ENCODE measurements at places on chromosomes 11 and 22. TPM values are rescaled to one million over a fixed set of nuclear protein-coding genes. Genes with fewer than 3 reads are reported as not detected.

HEPHL1 gene
- total RNA-seq: not detected

- no peak overlapping the region for H3K4me3 ChIP-seq
- no peaks in the 10 kb centered on the region for H3K27me3 ChIP-seq
- H3K36me3 ChIP-seq: no peaks in the 10 kb centered on the region
Observed at GRCh38 chr11:8256271-8257002, 7.2 kb downstream of the LMO1 start.

AMBRA1 gene
- total RNA-seq: 41.3 TPM

- no peaks in the 10 kb centered on the region for H3K27me3 ChIP-seq
- DNase-seq: peak; percentile 38
- peak overlapping the region; percentile 78 for H3K27ac ChIP-seq
- peaks cover 25% of the 10 kb centered on the region for H3K4me1 ChIP-seq
- H3K4me3 ChIP-seq: peak overlapping the region; percentile 60
Observed at GRCh38 chr22:21641417-21641788, 699 bp upstream of the SDF2L1 start.

DNA sequence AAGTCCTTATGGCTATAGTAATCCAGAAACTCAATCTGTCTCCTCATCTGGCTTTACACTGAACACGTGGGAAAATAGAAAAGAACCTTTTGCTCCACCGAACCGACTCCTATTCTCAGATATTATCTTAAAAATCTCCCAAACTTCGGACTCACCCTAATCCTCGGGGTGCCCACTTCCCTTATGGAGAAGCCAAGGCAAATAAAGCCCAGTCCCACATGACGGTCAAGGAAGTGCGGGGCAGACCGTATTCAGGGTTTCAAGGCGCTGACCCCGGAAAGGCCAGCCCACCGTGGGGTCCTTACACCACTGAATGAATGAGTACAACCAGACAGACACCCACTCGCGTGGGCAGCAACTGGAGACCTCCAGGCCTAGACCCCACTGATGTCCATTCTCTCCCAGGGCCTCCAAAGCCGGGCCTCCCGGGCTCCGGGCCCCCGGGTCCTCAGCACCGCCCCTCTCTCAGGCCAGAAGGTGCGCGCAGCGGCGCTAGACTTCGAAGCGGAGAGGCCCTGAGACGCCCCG, 489 bp downstream of the NUP98 start:
- no peaks in the 10 kb centered on the region for H3K27me3 ChIP-seq
- peaks cover 22% of the 10 kb centered on the region for H3K4me1 ChIP-seq
- peak overlapping the region; percentile 97 for H3K4me3 ChIP-seq
- DNase-seq: no peak

- no peak overlapping the region for H3K27ac ChIP-seq
- H3K36me3 ChIP-seq: no peaks in the 10 kb centered on the region
Observed at GRCh38 chr22:22981670-22982571, 88.4 kb upstream of the GNAZ start.

GRCh38 chr11:44328138-44328660, 18.3 kb upstream of the ALX4 start:
- peaks cover 2% of the 10 kb centered on the region for H3K27me3 ChIP-seq
- H3K36me3 ChIP-seq: no peaks in the 10 kb centered on the region
- H3K27ac ChIP-seq: no peak overlapping the region
- H3K4me1 ChIP-seq: no peaks in the 10 kb centered on the region
- H3K4me3 ChIP-seq: no peak overlapping the region
- DNase-seq: no peak

DNA sequence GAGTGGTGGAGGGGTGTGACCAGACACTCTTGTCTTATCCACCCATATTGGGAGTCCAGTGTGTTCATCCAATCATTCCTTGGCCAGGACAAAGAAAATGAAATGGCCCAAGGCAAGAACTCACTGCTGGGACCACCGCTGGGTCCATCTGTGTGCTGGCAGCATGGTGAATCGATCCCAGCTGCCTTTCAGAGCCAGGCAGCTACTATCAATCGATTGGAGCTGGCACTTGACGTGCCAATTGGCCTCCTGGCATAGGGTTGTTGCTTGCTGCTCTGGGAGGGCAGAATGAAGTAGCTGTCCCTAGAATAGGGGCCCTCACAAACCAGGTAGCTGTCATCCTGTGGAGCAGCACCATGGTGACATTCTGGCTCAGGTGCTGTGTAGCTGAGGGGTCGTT, 1.4 kb upstream of the ARVCF start:
- H3K27ac ChIP-seq: no peak overlapping the region
- peaks cover 52% of the 10 kb centered on the region for H3K4me1 ChIP-seq
- no peaks in the 10 kb centered on the region for H3K27me3 ChIP-seq
- H3K4me3 ChIP-seq: no peak overlapping the region

OR51B4 gene
- not detected for total RNA-seq

KRTAP5-11 gene
- total RNA-seq: not detected

PDGFD gene
- 33.1 TPM for total RNA-seq

PANX3 gene
- not detected for total RNA-seq

MYBPC3 gene
- not detected for total RNA-seq

DNA sequence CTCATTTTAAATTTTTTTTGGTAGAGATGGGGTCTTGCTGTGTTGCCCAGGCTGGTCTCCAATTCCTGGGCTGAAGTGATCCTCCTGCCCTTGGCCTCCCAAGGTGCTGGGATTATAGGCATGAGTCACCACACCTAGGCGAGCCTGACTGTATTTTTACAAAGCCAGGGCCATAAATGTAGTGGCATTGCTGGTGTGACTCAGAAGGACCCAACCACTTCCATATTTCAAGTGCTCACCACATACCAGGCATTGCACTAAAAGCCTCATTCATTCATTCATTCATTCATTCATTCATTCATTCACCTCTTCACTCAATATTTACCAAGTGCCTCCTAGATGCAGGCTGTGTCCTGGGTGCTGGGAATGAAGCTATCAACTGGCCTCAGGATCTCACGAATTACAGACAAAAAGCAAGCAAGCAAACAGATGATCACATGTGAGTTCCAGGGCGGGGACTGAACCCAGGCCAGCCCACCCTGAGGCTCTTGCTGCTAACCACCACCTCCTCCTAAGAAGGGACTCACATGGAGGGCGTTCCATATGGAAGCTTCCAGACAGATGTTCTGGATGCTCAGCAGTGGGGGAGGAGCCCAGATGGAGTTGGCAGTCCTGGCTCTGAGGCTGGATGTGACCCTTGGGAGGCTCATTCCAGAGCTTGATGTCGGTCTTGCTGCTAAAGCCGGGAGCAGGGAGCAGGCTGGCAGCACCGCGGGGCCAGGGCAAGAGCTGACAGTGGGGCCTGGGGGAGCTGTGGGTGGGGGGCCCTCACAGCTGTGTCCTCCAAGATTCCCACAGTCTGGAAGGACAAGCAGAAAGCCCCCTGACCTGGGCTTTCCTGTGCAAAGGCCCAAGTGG, 158.8 kb downstream of the CTTN start:
- no peaks in the 10 kb centered on the region for H3K27me3 ChIP-seq
- H3K27ac ChIP-seq: no peak overlapping the region
- no peaks in the 10 kb centered on the region for H3K4me1 ChIP-seq

DNA sequence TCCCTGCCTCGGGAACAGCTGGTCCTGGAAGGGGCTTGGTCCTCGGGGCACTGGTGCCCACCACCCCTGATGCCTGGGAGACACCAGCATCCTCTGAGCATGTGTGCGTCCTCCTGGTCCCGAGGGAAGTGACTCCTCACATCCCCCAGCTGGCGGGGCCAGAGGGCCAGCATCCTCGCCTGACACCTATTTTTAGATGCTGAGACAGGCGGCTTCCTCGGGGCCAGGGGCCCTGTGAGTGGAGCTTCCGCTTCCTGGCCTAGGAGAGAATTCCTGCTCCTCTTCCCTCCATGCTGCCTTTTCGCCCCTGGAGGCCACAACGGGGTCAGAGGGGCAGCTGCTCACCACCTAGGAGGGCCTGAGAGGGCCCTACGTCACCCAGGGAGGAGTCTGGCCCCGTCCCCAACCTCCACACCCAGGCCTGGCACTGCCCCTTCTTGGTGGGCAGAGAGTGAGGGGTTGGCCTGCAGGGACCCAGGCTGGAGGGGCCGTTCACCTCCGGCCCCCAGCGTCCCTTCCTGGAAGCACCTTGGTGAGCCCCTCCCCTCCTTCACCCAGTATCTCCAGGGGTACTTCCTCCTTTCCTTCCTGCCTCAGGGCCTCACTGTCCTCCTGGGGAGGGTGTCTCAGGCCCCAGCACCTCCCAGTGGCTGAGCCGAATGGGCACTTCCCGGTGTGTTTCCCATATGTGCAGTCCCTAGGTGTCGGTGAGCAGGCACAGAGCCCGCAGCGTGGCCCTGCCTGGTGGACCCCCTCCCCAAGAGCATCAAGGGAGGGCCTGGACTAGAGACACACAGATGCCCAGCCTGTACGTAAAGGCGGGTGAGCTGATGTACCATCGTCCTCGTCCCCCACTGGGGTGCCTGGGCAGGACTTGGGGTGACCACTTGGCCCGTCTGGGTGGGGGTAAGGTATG, 6.1 kb downstream of the CD81 start:
- no peak for DNase-seq
- H3K27me3 ChIP-seq: no peaks in the 10 kb centered on the region
- peak overlapping the region; percentile 12 for H3K27ac ChIP-seq
- H3K4me1 ChIP-seq: peaks cover 97% of the 10 kb centered on the region
- H3K4me3 ChIP-seq: no peak overlapping the region
- H3K36me3 ChIP-seq: peaks cover 2% of the 10 kb centered on the region

DNA sequence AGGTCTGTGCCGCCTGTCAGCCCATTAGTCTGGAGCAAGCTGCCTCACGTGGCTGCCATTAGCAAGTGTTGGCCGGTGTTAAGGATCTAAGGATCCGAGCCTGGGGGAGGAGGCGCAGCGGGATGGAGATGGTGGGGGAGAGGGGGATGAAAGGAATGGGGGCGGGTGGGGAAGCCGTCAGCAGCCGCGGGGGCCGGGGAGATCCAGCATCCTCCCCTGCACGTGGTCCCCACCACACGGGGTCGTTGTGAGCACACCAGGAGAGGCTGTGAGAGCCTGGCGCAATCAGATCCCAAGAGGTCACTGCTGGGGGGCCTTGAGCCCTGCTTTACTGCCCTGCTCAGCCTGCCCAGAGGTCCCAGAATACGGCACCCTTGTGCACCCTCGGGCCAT, 7.3 kb downstream of the CABP7 start:
- no peak for DNase-seq
- H3K4me3 ChIP-seq: no peak overlapping the region
- H3K27ac ChIP-seq: no peak overlapping the region
- no peaks in the 10 kb centered on the region for H3K27me3 ChIP-seq

DNA sequence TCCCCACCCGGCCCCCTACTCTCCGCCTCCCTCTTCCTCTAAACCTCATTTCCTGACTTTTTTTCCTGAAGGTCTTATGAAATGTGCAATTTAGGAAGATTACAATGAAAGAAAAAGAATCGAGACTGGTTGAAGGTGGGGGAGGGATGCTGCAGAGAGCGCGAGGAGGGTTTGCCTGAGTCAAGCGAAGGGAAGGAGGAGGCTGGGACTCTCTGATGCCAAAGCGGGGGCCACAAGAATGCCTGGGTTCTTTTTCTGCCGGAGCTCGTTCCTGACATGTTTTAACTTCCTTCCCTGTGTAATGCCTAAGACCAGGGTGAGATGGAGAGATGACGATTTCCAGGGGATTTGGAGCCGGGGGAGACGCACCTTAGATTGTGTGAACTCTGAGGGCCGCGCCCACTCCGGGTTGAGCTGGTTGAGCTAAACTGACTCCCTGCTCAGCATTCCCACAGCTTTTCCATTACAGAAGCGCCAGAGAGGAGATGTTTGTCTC, 270.5 kb upstream of the SORL1-AS1 start:
- peaks cover 3% of the 10 kb centered on the region for H3K27me3 ChIP-seq
- no peak for DNase-seq
- no peak overlapping the region for H3K27ac ChIP-seq
- H3K4me3 ChIP-seq: no peak overlapping the region
- H3K4me1 ChIP-seq: no peaks in the 10 kb centered on the region

DNA sequence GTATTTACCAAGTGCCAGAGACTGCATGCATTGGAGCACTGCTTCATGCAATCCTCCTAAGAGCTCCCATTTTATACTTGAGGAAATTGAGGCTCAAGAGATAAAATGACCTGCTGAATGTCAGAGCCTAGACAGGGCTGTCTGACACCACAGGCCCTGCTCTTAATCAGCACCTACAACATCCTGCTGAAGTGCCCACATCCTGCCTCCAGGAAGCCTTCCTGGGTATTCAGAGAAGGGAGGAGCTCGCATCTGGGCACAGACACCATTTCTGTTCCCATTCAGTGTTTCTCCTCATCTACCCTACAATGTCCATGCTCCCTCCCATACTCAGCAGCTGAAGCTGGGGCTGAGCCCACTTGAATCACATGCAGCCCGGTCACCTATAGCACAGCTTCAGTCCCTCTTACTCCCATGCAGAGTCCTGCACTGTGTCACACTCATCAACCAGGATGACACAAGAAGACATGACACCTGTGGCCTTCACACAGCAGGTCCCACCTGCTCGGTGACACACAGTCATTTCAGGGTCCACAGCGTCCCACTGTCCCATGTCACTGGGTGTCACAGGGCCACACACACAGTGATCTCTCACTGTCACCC, 53.1 kb downstream of the PDE2A start:
- no peaks in the 10 kb centered on the region for H3K36me3 ChIP-seq
- H3K4me1 ChIP-seq: peaks cover 14% of the 10 kb centered on the region
- H3K27me3 ChIP-seq: no peaks in the 10 kb centered on the region

- H3K27me3 ChIP-seq: no peaks in the 10 kb centered on the region
- no peak overlapping the region for H3K27ac ChIP-seq
- H3K36me3 ChIP-seq: no peaks in the 10 kb centered on the region
Observed at GRCh38 chr11:117520201-117520600, 192.5 kb downstream of the CEP164 start.

- no peak overlapping the region for H3K27ac ChIP-seq
- no peak overlapping the region for H3K4me3 ChIP-seq
- peaks cover 3% of the 10 kb centered on the region for H3K36me3 ChIP-seq
Observed at GRCh38 chr22:25482868-25483639, 81.4 kb upstream of the GRK3 start.

ANO9 gene
- 21.3 TPM for total RNA-seq

- DNase-seq: no peak
- H3K27ac ChIP-seq: no peak overlapping the region
- H3K27me3 ChIP-seq: no peaks in the 10 kb centered on the region
- no peaks in the 10 kb centered on the region for H3K36me3 ChIP-seq
- H3K4me1 ChIP-seq: no peaks in the 10 kb centered on the region
Observed at GRCh38 chr22:26894766-26895485, 237.5 kb downstream of the MIAT start.

DNA sequence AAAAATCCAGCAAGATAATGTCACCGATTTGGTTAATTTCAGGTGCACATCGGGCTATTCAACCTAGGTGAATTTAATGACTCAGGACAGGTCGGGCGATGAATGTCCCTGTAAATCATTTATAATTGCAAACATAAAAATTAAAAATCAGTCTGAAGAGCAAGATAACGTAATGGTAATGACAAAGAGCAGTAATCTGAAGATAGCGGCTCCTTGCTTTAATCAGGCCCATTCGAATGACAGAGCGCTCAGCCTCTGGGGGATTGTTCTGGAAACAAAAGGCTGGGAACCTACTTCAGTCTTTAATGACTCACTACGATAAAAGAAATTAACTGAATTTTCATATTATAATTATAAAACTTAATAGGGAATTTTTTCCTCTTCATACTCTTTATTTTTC, 61.3 kb downstream of the RCN1 start:
- no peaks in the 10 kb centered on the region for H3K36me3 ChIP-seq

SCGB2A2 gene
- total RNA-seq: not detected
